NCI-H1436 (cell line): ENCODE measurements at places on chromosomes 4 and X.

DNA sequence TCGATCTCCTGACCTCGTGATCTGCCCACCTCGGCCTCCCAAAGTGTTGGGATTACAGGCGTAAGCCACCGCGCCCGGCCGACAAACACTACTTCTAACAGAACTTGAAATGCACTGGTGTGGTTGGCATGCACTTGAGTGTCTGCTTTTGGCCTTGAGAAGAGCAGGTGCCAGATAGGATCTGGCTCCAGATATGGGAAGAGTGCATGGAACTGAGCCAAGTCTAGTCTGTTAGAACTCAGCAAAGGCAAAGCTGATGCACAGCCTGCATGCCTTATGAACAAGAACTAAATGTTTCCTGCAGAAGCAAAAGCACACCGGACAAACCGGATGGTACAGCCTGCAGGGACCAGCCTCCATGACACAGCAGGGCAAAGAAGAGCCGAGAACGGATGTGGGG lies 35.1 kb upstream of the TBL1X start:
- no peak for DNase-seq

DNA sequence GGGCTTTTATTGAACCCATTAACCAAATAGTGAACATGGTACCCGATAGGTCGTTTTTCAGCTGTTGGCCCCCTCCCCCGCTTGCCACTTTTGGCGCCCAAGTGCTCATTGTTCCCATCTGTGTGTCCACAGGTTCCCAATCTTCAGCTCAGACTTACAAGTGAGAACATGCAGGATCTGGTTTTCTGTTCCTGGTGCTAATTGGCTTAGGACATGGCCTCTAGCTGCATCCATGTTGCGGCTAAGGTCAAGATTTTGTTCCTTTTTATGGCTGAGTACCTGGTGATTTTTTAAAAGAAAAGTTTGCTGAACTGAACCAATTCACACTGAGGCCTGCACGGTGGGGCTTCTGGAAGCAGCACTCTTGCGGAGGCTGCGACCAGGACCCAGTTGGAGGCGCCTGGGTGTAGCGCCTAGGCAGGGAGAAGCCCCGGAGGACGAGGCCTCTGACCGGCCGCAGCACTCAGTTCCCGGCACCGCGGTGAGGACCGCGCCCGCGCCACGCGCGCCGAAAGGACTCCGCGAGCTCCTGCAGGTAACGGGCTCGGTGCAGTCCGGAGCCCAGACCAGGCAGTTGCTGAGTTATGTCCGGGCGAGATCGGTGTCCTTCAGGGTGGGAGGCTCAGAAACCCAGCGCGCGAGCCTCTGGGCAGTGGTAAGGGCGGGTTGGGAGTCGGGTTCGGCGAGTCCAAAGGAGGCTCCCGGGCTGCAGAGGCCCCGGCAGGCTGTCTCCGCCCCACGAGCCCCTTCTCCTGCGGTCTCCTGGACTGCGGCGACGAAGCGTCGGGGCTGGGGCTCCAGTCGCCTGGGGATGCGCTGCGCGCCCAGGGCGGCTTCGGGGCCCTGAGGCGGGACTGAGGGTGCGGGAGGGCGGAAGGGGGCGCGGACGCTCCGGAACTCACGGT lies 15.8 kb upstream of the SLC25A4 start:
- no peak for DNase-seq

DNA sequence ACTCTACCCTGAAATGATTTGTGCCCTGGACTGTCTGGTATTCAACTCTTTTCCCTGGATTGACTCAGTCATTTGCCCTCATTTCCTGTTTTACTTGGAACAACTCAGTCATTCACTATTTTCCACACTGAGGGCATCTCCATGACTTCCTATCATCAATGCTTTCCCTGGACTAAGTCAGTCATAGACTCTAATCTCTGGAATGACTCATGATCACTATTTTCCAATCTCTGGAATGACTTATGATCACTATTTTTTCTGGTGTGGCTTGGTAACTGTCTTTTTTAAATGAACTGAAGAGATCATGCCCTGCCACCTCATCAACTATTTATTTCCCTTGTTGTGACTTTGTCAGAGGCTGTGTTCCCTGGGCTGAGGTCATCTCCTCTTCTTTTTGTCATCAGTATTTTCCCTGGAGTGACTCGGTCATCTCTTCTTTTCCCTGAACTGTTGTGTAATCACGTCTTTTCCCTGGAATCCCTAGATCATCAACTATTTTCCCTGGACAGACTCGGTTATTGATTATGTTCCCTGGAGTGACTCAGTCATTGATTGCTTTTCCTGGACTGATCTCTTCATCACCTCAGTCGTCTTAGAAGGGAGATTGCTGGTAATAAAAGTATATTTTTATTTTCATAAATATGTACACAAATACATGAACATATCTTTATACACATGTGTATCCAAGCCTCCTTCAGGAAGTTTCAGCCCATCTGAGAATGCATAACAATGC lies 327.1 kb upstream of the VCX start:
- DNase-seq, result no peak

DNA sequence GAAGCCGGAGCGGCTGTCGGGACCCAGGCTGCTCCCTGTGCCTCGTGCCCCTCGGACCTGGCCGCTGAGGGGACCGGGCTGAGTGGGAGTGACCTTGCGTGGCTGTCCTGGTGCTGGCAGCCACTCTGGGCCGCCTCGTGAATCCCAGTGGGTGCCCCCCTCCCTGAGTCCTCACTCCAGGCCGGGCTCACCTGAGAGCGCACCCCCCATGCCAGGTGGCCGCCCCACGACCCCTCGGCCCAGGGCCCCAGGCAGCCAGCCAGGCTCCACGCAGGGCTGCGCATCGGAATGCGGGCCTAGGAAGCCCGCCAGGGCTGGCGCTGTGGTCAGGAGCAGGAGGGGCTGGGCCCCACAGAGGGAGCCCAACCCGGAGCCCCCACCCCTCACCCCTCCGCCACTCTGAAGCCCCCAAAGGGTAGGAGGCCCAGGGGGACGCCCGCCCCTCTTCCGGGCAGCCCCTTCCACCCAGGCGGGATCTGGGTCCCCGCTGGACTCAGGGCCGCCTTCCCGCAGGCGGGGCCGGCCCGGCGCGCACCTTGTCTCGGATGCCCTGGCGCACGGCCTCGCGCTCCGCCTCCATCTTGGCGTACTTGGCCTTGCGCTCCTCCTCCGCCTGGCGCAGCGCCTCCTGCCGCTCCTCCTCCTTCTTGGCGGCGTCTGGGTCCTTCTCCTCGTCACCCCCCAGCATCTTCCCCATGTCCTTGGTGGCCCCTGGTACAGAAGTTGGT lies 33.9 kb downstream of the CPLX1 start:
- no peak for DNase-seq

GRCh38 chr4:106194801-106195200 lies 121.2 kb downstream of the TBCK start:
- DNase-seq, result no peak

DNA sequence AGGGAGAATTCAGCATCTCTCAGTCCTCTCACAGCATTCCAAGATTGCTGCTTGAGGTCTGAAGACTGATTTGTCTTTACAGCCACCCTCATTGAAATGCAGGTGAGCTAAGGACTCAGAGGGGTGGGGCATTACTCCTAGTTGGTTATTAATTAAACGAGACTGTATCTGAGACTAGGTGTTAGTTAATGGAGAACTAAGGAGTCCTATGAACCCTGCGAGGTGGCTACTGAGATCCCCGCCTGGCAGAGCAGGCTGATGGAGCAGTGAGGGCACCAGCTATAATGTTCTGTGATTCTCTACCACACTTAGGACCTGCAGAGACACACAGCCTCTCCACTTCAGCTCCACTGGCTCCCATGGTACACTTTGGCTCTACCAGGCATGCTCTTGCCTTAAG lies 215.3 kb downstream of the MID1IP1 start:
- DNase-seq, result no peak

GRCh38 chrX:48665991-48666390 lies 17.6 kb upstream of the WAS start:
- no peak for DNase-seq

DNA sequence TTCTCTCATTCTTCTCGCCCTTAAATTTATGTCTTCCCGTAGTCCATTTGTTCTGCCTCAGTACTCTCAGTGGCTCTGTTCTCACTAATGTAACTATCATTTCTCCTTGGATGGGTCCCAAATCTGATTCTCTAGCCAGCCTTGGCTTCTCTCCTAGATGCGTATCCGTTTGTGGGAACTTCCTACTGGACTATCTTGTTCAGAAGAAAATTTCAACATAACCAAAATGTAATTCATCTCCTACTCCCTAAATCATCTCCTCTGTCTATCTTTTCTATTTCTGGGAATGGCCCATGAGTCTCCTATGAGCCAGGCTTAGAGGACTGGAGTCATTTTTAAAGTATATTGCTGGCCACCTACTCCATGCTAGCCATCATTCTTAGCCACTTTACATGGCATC lies 4.4 kb upstream of the C4orf36 start:
- no peak for DNase-seq

DNA sequence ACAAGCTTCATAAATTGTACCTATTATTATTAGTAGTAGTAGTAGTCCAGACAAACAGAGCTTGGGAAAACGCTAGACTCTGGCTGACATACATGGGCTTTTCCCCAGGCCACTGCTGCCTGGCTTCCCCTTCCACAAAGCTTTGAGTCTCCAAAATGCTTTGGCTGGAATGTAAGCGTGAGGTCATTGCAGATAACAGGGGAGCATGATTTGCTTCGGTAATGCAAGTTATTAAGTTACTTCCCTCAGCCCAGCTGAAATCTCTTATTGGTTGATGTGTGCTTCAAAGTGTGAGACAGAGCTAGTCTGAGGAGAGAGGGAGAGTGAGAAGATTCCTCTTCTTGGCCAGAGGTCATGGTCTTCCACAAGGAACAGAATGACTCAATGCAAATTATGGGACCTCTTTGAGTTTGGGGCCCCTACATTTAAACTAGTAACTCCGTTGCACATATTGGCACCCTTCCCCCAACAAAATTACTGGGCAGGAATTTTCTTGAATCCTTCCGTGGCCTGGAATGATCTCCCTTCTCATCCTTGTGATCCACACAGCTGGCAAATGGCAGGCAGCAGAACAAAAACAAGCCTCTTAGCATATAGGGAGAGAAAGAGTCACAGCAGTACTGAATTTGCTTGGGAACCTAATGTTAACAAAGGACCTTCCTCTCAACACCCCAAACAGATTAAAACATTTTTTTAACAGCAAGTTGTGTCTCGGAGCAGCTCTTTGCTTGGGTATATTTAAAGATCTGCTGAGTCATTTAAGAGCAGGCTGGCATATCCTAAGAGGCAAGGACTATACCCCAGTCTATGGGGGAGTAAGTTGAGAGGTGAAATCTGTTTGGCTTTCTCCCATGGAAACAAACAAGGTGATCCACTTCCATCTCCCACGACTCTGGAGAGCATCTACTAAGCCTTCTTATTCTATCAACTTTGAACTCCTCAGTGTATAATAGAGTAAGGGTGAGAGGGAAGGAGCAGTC lies 19.9 kb downstream of the AR start:
- no peak for DNase-seq

DNA sequence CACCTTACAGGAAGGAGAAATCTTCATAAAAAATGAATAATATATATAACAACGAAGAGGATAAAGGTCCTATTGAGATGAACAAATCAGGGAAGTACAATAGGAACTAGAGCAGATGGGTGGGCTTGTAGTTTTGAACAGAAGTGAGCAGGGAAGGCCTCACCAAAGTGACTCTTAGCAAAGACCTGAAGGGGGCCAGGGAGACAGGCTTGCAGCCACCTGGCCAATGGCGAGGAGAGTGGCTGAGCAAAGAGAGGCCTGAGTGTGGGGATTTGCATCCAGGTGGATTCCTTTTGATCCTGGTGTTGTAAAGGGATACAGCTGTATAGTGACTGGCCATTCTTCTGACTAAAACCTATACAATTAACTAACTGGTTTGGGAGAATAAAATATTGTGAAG lies 354.1 kb downstream of the CAMK2D start:
- DNase-seq, result no peak

GRCh38 chrX:50115973-50116372 lies 84.8 kb downstream of the AKAP4 start:
- DNase-seq, result no peak

- no peak for DNase-seq
These were observed 42.2 kb downstream of the SMARCA5 start for GRCh38 chr4:143555676-143556075.

DNA sequence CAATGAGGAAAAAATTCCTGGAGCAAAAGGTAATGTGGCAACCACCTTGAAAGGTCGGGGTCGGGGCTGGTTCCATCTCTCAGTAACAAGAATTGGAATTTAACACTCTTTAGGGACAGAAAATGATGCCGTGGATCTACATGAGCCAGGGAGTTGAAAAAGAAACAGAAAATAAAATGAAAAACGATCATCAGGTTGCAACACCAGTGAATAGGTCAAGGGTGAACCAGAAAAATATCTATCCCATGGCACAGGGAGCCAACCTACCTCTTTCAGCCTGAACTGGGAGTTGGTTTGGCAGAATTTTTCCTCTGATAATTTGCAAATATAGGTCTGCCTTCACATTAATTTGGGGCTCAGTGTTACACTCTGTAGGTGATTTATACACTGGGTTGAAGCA lies 93.7 kb downstream of the C4orf33 start:
- DNase-seq, result no peak

DNA sequence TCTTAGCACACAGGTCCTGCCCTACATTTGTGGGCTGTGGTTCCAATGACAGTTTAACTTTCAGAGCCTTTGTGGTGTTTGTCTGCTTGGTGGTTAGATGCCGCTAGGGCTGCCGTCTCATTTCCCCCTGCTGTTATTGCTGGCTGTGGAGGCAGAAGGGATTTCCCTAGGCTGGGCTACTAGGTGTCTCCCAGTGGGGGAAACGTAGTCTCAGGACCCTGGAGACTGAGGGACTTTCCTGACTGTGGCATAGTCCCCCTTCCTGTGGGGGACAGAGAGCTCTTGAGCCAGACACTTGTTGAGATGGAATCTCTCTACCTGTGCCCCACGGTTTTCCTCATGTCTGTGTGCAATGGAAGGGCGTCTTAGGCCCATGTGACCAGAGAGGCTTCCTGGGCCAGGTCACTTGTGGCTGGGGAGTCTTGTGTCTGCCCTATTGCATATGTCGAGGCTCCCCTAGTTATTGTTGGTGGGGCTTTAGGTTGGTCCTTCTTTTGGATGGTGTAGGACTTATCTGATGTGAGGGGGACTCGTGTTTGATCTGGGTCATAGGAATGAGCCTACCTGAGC lies 68.2 kb downstream of the ARHGAP10 start:
- DNase-seq, result no peak

GRCh38 chr4:76270244-76271175 lies 19.0 kb downstream of the FAM47E start:
- no peak for DNase-seq

GRCh38 chr4:173801876-173802661 lies 272.0 kb upstream of the HAND2 start:
- no peak for DNase-seq

- no peak for DNase-seq
These were observed at the start of gene SASH3 for GRCh38 chrX:129779747-129780146. SASH3 (plus strand) TSS chrX:129779949; CDS start chrX:129780098, 149 bp downstream.
